ENCODE measurements at places on chromosomes 13 and 19.

DNA sequence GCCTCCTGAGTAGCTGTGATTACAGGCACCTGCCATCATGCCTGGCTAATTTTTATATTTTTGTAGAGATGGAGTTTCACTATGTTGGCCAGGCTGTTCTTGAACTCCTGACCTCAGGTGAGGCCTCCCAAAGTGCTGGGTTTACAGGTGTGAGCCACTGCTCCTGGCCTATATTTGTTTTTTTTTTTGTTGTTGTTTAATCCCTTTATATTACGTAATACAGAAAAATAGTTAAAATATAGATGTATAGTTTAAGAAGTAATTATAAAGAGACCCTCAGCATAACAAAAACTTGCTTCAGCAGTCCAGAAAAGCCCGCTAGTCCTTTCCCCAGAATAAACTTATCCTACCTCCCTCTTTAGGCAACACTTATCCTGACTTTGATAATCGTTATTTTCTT lies 2.4 kb downstream of the ZNF383 start:
- DNase-seq = no peak

GRCh38 chr19:6412447-6413091 lies 12.0 kb downstream of the KHSRP start:
- DNase-seq = no peak

DNA sequence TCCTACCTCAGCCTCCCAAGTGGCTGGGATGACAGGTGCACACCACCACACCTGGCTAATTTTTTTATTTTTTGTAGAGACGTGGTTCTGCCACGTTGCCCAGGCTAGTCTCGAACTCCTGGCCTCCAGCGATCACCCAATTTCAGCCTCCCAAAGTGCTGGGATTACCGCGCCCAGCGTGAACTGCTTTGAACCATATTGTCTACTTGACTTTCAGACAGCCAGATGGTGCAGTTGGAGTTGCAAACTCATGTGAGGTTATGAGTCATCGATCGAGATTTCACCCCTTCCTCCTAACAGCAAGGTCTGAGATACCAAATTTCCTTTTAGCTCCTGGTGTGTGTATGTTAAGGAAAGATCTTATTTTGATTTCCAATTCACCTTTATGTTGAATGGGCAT lies 2.7 kb downstream of the SLC27A1 start:
- no peak for DNase-seq

DNA sequence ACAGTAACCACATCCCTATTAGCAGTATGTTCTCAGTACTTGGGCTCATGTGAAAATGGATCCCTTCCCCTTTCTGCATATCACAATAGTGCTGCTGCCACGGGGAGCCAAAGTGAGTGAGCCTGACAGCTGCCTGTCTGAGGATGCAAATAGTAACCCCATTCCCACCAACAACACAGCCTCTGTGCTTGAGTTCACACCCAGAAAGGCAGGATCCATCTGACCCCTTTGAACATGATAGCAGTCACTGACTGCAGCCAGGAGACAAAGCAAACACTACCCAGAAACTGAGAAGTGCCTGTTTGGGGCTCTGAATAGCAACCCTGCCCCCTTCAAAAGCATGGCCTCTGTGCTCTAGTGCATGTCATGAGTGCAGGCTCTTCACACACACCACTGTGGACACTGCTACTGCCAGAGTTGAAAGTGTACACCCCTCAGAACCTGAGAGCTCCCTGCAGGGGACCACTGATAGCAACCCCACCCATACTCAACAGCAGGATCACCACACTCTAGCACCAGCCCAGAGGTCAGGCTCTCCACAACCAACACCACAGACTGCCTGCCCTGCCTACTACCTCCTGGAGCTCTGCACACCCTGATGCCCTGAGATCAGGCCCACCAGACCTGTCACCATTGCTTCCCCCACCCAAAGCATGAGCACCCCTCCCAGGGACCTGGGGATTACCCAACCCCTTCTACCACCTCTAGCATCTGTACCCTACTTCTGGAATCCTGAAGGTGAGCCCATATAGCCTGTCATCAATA lies 1563.5 kb upstream of the PRR20A start:
- no peak for DNase-seq

- DNase-seq = no peak
These were observed 42.5 kb downstream of the ARHGEF18 start for GRCh38 chr19:7391218-7391670.

GRCh38 chr13:112619730-112620631 lies 32.0 kb upstream of the TUBGCP3 start:
- DNase-seq = no peak

DNA sequence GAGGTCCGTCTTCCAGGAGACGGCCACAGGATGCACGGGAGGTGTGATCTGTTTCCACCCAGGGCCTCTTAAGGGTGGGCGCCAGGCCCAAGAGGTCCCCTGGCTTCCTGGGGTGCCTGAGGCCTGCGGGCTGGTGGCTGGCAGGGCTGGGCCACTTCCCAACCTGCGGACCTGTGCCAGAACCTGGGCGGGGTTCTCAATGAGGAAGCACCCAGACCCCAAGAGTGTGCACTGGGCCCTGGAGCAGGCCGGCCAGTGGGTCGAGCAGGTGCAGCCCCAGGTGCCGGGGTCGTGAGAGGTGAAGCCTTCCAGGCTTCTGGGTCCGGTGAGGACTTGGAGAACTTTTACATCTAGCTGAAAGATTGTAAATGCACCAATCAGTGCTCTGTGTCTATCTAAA lies 6.7 kb upstream of the MICU2 start:
- DNase-seq = no peak

DNA sequence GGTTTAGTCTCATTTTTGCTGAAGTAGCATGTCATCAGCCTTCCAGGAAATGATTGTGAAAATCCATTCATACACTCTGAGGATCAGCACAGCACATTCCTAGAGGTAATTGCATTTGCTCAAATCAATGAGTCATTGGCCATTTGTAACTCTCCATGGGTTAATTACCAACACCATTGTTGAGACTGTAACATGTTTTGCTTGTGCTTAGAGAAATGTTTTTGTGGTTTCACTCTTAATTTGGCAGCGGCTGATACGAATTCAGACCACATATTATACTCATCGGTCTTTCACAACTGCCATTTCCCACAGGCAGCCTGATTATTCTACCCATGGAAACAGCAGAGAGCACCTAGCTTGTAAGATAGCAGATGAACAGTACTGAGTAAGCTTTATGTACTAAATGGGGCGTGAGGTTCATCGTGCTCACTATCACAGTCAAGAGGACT lies 110.3 kb downstream of the NHLRC3 start:
- DNase-seq = no peak

DNA sequence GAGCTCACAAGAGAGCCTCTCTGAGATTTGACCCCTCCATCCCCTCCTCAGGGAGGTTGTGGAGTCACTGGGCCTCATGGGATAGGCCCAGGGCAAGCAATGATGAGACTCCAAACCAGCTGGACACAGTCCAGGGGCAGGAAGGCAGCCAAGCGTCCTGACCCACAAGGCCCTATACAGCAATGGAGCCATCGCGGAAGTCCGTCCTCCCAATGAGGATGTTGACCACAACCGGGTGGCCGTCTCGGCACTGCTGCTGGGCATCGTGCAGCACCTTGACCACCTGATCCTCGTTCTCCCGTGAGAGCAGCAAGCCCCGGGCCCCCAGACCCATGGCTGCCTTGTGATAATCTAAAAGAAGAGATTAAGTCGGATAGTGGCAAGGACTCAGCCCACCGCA lies 7.9 kb downstream of the SYDE1 start:
- DNase-seq = no peak

- no peak for DNase-seq
These were observed 2.1 kb upstream of the B9D2 start for GRCh38 chr19:41366089-41366488.

Measured in hepatic stellate cell (primary cell).